ENCODE measurements at places on chromosomes 3 and 15. TPM values are rescaled to one million over a fixed set of nuclear protein-coding genes. Genes with fewer than 3 reads are reported as not detected.

- peak; percentile 26 for DNase-seq
- H3K4me3 ChIP-seq: peak overlapping the region; percentile 66
- peaks cover 8% of the 10 kb centered on the region for H3K4me1 ChIP-seq
- H3K27ac ChIP-seq: peak overlapping the region; percentile 94
Measured at GRCh38 chr3:128878556-128879124, 780 bp upstream of the ACAD9 start.

The CEP70 gene
- total RNA-seq: 90.6 TPM

DNA sequence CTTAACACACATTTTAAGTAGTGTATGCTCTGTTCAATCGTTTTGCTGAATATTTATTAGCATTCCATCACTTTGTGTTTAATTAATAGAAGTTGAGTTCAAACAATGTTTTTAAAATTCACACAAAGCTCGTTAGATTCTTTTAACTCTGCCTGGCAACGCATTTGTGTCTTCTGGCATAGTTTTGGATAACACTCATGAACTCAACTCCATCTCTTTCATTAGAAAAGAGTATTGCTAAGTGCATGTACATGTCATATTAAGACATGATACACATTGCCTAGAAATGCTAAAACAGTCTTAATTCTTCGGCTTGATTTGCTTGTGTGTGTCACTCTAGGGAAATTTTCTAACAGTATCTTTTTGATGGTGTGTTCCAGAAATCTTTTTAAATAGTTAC is 15.7 kb downstream of the TSC22D2 start:
- no peak overlapping the region for H3K4me3 ChIP-seq
- H3K36me3 ChIP-seq: no peaks in the 10 kb centered on the region
- no peak overlapping the region for H3K27ac ChIP-seq
- peaks cover 10% of the 10 kb centered on the region for H3K4me1 ChIP-seq
- no peak for DNase-seq

- H3K4me1 ChIP-seq: no peaks in the 10 kb centered on the region
- no peaks in the 10 kb centered on the region for H3K36me3 ChIP-seq
- H3K27ac ChIP-seq: no peak overlapping the region
- H3K27me3 ChIP-seq: no peaks in the 10 kb centered on the region
Measured at GRCh38 chr3:34844323-34844620, 795.1 kb upstream of the ARPP21 start.

DNA sequence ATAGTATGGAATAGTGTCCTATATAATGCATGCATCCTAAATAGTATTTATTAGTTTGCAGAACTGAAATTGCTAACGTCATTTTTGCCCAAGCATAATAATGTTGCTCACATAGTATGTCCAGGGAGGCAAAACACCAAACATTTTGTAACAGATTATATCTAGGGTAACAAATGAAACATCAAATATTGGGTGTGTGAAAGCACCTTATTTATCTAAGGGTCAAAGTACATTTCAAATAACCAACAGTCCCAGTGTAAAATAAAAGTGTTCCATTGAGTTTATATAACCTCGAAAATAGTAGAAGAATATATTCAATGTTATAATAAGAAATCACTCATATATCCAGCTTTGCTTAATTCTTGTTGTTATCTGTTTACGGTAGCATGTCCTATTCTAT is 363.1 kb downstream of the CADM2 start:
- H3K36me3 ChIP-seq: no peaks in the 10 kb centered on the region
- no peak overlapping the region for H3K4me3 ChIP-seq
- no peaks in the 10 kb centered on the region for H3K27me3 ChIP-seq
- no peak overlapping the region for H3K27ac ChIP-seq
- no peaks in the 10 kb centered on the region for H3K4me1 ChIP-seq

- no peaks in the 10 kb centered on the region for H3K4me1 ChIP-seq
- peak; percentile 34 for DNase-seq
- H3K36me3 ChIP-seq: no peaks in the 10 kb centered on the region
- H3K27me3 ChIP-seq: no peaks in the 10 kb centered on the region
- H3K27ac ChIP-seq: peak overlapping the region; percentile 81
- H3K4me3 ChIP-seq: no peak overlapping the region
Measured at GRCh38 chr3:171282041-171282440, 178.2 kb downstream of the TNIK start.

The CPNE4 gene
- total RNA-seq: not detected

- H3K27me3 ChIP-seq: no peaks in the 10 kb centered on the region
- no peaks in the 10 kb centered on the region for H3K4me1 ChIP-seq
- no peak overlapping the region for H3K4me3 ChIP-seq
- H3K27ac ChIP-seq: no peak overlapping the region
Measured at GRCh38 chr3:138005627-138006026, 4.3 kb upstream of the CLDN18 start.

- no peaks in the 10 kb centered on the region for H3K36me3 ChIP-seq
- H3K27ac ChIP-seq: no peak overlapping the region
- H3K4me1 ChIP-seq: no peaks in the 10 kb centered on the region
- no peaks in the 10 kb centered on the region for H3K27me3 ChIP-seq
Measured at GRCh38 chr3:35773417-35773816, 134.1 kb downstream of the ARPP21 start.

The ICE2 gene
- total RNA-seq: 24.6 TPM

- H3K4me3 ChIP-seq: no peak overlapping the region
- H3K36me3 ChIP-seq: no peaks in the 10 kb centered on the region
- H3K27me3 ChIP-seq: no peaks in the 10 kb centered on the region
- no peak for DNase-seq
Measured at GRCh38 chr3:48879994-48880377, 18.7 kb downstream of the SLC25A20 start.

GRCh38 chr3:45955017-45955647 is 11.9 kb downstream of the CXCR6 start:
- H3K4me3 ChIP-seq: no peak overlapping the region
- H3K4me1 ChIP-seq: peaks cover 2% of the 10 kb centered on the region
- H3K27ac ChIP-seq: no peak overlapping the region

GRCh38 chr15:42048080-42048820 is 27.4 kb upstream of the PLA2G4E start:
- H3K4me3 ChIP-seq: no peak overlapping the region
- no peaks in the 10 kb centered on the region for H3K4me1 ChIP-seq
- H3K27ac ChIP-seq: no peak overlapping the region
- H3K27me3 ChIP-seq: no peaks in the 10 kb centered on the region
- no peak for DNase-seq

DNA sequence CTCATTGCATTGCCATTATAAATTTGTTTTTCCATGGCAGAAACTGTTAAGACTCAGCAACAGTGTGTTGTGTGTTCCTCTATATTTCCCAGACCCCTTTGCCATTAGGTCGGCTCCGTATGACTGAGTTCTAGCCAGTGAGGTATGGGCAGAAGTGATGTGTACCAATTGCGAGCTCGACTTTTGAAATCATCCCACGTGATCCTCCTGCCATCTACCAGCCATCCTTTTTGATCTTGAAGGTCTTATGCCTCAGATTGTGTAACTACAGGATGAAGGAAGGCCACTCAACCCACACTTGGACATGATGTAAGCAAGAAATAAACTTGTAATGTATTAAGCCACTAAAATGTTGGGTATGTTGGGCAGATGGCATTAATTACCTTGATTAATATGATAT is 562.3 kb downstream of the PDCD6IP start:
- no peak for DNase-seq
- no peak overlapping the region for H3K27ac ChIP-seq

GRCh38 chr3:74844428-74844827 is 230.0 kb upstream of the CNTN3 start:
- no peak for DNase-seq
- H3K36me3 ChIP-seq: no peaks in the 10 kb centered on the region
- no peaks in the 10 kb centered on the region for H3K27me3 ChIP-seq
- no peaks in the 10 kb centered on the region for H3K4me1 ChIP-seq
- no peak overlapping the region for H3K4me3 ChIP-seq

DNA sequence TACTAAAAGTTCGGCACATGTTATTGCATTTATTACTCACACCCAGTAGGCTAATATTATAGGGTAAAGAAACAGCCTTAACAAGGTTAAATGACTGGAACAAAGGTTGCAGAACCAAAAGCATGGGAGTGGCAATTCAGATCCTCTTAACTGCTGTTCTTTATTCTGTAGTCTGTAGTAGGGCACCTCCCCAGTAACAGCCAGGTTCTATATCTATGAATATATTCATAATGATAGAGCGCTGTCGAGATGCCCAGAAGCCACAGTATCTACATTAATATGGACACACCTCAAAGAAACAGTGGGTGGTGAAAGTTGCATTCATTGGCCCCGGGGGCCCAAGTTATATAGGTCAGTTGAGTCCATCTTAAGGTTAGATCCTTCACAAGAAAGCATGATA is 340.9 kb upstream of the THRB start:
- no peaks in the 10 kb centered on the region for H3K4me1 ChIP-seq
- DNase-seq: no peak
- no peak overlapping the region for H3K4me3 ChIP-seq
- no peaks in the 10 kb centered on the region for H3K36me3 ChIP-seq
- H3K27ac ChIP-seq: no peak overlapping the region

DNA sequence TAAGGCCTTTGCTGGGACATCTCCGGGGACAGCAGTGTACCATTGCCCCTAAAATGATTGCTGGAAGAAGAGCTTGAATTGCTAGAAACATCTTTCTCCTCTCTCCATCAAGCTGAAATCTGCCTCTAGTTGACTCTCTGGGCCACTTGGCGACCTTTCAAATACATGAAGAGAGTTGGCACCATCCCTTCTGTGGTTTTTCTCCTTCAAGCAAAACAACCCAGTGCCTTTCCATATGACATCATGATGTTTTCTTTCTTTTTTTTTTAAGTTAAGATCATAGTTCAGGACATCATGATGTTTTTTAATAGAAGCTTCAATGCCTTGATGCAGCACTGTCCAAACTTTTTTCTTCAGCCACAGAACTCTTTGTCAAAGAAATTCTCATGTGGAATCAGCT is 144.0 kb upstream of the PTPRG start:
- no peak for DNase-seq
- H3K27me3 ChIP-seq: no peaks in the 10 kb centered on the region
- H3K4me3 ChIP-seq: no peak overlapping the region
- no peaks in the 10 kb centered on the region for H3K36me3 ChIP-seq

The NOX5 gene
- total RNA-seq: 0.52 TPM

GRCh38 chr15:77800305-77800704 is 167.6 kb upstream of the LINGO1 start:
- H3K27ac ChIP-seq: no peak overlapping the region
- no peaks in the 10 kb centered on the region for H3K27me3 ChIP-seq
- H3K4me1 ChIP-seq: no peaks in the 10 kb centered on the region

DNA sequence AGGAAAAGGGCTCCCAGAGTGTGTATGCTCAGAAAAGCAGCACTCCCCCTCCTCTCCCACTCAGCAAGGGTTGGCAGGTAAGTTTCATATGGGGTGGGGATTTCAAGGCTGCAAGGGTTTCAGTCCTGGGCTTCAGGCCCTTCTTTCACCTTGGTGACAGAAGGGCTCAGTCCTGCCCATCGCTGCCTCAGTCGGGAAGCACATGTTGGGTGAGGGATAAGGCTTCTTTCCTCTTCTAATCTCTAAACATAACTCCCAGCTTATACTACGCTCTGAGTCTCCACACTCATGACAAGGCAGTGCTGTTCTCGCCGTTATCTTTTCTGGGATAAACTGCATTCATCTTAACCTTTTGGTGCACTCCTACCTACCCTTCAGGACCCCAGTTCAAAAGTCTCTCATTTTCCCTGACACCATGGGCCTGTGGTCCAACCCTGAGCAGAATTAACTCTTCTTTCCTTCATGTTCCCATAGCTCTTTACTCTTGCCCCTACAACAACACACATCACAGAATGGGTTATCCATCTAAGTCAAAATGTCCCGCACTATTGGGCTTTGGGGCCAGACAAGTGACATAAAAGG is 17.0 kb downstream of the RAB43 start:
- no peak for DNase-seq
- no peak overlapping the region for H3K4me3 ChIP-seq
- H3K27me3 ChIP-seq: no peaks in the 10 kb centered on the region
- no peak overlapping the region for H3K27ac ChIP-seq

DNA sequence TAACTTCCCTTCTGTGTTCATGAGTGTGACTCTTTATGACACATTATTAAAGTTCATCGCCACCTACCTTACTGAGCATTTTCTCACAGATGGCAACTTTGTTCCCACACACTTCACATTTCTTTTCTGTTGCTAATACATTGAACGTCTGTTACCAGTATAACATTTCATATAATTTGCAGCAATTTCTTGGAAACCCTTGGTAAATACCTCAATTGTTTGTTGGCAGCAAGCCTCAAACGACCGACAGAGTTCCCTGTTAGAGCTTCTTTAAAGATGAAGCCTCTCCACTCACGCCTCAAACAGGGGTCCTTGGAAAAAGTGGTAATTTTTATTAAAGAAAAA is 3.2 kb upstream of the CHSY1 start:
- no peaks in the 10 kb centered on the region for H3K4me1 ChIP-seq
- no peak for DNase-seq
- H3K27me3 ChIP-seq: no peaks in the 10 kb centered on the region
- H3K27ac ChIP-seq: no peak overlapping the region
- no peaks in the 10 kb centered on the region for H3K36me3 ChIP-seq

- no peaks in the 10 kb centered on the region for H3K27me3 ChIP-seq
- H3K27ac ChIP-seq: peak overlapping the region; percentile 100
- DNase-seq: no peak
- H3K4me3 ChIP-seq: peak overlapping the region; percentile 100
- no peaks in the 10 kb centered on the region for H3K36me3 ChIP-seq
Measured at GRCh38 chr3:12661926-12662592, 1.9 kb downstream of the RAF1 start.

The GPD1L gene
- 46.2 TPM for total RNA-seq

The CCDC33 gene
- total RNA-seq: 1.4 TPM

DNA sequence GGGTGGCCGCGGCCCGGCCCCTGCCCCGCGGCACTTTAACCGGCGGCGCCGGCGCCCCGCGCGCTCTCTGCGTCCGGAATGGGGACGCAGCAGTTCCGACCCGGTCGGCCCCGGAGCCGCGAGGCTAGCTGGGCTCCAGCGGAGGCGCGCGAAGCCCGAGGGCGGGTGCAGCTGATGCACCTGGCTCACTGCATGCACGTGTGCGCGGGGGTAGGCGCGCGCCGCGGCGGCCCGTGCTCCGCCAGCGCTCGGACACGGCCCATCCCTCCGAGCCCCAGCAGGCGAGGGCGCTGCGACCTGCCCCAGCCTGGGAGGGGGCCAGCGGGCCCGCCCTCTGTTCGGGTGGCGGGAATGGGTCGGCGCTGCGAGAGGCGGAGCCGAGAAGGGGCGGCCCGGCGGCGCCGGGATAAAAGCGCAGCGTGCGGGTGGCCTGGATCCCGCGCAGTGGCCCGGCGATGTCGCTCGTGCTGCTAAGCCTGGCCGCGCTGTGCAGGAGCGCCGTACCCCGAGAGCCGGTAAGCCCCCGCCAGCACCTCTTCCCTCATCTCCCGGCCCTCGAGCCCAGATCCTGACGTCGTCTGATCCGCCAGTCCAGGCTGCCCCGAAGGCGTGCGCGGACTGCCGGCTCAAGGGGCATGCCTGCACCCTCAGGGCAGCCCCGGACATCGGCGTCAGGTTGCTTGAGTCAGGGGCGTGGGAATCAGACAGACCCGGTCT is at the start of the genes CHDH and IL17RB:
TSS of gene CHDH (minus strand) at position 286 of the 717 bp plus-strand sequence. CDS start 22,411 bp downstream, outside the sequence.
TSS of gene IL17RB (plus strand) at position 435 of the 717 bp plus-strand sequence. CDS start at position 456, 21 bp downstream.
- H3K36me3 ChIP-seq: no peaks in the 10 kb centered on the region
- no peaks in the 10 kb centered on the region for H3K4me1 ChIP-seq
- H3K27ac ChIP-seq: peak within 1 kb of the TSS; percentile 87
- H3K4me3 ChIP-seq: peak within 1 kb of the TSS; percentile 24
- H3K27me3 ChIP-seq: no peaks in the 10 kb centered on the region

- H3K36me3 ChIP-seq: no peaks in the 10 kb centered on the region
- H3K27ac ChIP-seq: no peak overlapping the region
- DNase-seq: no peak
Measured at GRCh38 chr3:16663854-16664712, 58.9 kb upstream of the DAZL start.

The CCR8 gene
- not detected for total RNA-seq

The UPK1B gene
- not detected for total RNA-seq
